Activated CD4-positive, alpha-beta T cell treated with anti-CD3 and anti-CD28 coated beads, Interleukin-2, Interleukin-4, amounts not matched to agents 100 ng/mL and 50 ng/mL, durations not matched to agents 16 hours and 8 hours (primary cell): ENCODE measurements at places on chromosomes 2 and 18.

DNA sequence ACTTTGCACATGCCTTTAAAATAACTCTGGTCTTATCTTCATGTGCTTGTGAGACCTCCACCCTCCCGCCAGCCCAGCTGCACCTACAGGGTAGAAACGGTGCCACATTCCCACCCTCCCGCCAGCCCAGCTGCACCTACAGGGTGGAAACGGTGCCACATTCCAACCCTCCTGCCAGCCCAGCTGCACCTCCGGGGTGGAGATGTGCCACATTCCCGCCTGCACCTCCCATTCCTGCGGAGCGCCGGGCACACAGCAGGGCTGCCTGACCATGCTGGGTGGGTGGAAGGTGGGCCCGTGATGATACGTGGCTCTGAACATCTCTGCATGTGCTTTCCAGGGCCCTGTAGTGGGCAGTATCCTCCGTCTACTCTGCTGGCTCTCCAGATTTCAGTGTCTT is 243.7 kb upstream of the PXDN start:
- no peak for DNase-seq

- no peak for DNase-seq
Observed at GRCh38 chr2:231037731-231038482, 584 bp downstream of the C2orf72 start.

- no peak for DNase-seq
Observed at GRCh38 chr2:19313553-19313952, 44.9 kb downstream of the OSR1 start.

DNA sequence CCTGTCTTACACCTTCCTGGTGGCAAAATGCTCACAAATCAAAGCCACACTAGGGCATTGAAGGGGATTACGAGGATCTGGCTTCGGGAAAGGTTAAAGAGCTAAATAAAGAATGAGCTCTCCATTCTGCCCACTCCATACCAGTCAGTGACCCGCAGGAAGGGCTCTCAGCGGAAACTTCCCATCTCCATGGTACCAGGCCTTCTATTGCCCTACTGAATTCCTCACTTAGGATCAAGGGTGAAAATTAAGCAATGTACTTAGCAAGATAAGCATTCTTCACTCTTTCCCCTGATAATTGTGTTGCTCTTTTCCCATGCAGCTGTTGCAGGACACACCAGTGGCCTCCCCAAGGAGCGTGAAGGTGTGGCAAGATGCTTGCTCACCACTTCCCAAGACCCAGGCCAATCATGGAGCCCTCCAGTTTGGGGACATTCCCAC is 75.6 kb upstream of the TTC39C start:
- no peak for DNase-seq

DNA sequence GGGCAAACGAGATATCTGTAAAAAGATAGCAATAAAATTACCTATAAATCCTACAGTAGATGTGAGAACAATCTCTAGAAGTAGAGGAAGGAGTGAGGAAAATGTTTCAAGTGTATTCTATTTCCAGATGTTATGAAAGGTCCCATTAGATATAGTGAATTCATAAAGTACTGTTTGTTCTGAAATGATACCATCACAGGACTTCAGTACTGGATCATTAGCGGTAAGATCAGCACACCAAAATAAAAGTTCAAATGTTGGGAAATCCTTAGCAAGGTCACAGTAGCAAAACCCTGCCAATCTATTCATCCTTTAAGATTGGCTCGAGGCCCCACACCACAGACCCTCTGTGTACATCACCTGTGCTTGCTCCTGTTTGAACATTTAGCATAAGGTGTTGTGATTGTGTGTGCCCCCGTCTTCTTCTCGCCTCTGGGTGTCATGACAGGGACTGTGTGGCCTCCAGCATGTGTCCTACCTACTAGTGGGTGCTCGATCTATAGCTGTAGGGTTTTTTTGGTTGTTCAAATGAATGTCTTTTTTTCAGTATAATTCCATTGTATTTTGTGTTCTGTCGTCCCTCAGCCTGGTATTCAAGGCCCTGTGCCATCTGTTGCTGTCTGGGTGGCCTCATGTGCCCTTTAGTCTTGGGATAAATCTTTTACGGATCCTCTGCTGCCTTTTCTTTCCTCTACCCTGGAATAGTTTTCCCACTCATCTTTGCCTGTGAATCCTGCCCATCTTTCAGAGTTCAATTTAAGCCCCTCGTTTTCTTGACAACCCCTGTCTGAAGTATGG is 9.1 kb downstream of the MFSD6 start:
- DNase-seq = no peak
